ENCODE measurements at places on chromosomes 1 and 21. TPM values are rescaled to one million over a fixed set of nuclear protein-coding genes. Genes with fewer than 3 reads are reported as not detected.

Gene S100A12
- 179 TPM for total RNA-seq

Gene PDPN
- total RNA-seq: not detected

Gene VANGL2
- total RNA-seq: not detected

Gene HAO2
- not detected for total RNA-seq

Gene DLGAP3
- total RNA-seq: 1.2 TPM

Gene CTSE
- total RNA-seq: not detected

Gene C1orf53
- not detected for total RNA-seq

Gene IL6R
- total RNA-seq: 91.6 TPM

Gene CATSPERE
- total RNA-seq: 1.9 TPM

Gene PFKFB2
- total RNA-seq: 2.3 TPM

Gene ELAPOR1
- total RNA-seq: 11.5 TPM

Gene CRYBG2
- total RNA-seq: 0.59 TPM

Gene PSRC1
- 0.53 TPM for total RNA-seq

Gene GPR157
- total RNA-seq: 4.0 TPM

Gene SELL
- 633 TPM for total RNA-seq

Gene EFCAB14
- 86.2 TPM for total RNA-seq

Gene SIKE1
- total RNA-seq: 43.4 TPM

Gene AMY2A
- not detected for total RNA-seq

Gene TOR1AIP2
- 64.9 TPM for total RNA-seq

Gene PPFIA4
- 46.2 TPM for total RNA-seq

Gene PRR9
- total RNA-seq: not detected

Gene LINGO4
- not detected for total RNA-seq
